GM18507 (cell line): ENCODE measurements at places on chromosomes 12 and 14.
A peak's percentile ranks its signal among the peaks of the same experiment; 100 is the strongest.

GRCh38 chr12:13941258-13942249 lies 39.8 kb downstream of the GRIN2B start:
- DNase-seq: no peak

DNA sequence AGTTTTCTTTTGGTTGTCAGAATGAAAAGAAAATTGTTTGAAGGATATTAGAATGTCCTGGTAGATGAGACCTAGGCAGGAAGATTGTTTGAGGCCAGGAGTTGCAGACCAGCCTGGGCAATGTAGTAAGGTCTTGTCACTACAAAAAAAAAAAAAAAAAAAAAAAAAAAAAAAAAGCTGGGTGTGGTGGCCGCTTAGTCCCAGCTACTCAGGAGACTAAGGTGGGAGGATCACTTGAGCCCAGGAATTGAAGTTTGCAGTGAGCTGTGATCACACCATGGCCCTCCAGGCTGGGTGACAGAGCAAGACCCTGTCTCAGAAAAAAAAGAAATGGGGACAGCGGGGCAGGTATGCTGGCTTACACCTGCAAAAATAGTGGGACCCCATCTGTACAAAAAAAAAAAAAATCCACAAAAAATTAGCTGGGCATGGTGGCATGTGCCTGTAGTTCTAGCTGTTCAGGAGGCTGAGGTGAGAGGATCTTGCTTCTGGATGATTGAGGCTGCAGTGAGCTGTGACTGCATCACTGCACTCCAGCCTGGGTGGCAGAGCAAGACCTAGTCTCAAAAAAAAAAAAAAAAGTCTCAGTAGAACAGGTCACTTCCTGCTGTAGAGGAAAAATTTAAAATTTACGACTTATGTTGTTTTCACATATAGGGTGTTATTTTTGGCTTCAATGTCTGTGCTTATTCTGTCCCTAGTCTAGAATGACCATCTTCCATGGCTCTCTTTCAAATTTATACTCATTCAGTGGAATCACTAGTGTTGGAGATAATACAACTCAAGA lies 70.7 kb downstream of the PPHLN1 start:
- no peak for DNase-seq

DNA sequence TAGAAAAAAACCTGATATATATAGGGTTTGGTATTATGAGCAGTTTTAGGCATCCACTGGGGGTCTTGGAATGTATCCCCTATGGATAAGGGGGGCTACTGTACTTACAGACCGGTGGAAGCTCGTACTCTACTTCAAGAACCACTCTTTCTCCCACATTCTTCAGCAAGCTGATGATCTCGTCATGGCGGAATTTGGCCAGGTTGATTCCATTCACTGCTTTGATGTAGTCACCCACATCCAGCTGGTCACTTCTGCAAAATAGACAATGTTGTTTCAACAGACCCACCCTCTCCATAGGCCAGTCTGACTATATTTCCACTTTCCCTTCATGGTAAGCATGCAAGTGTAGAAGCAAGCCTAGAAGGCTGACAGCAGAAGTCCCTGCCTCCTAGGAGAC lies 139.9 kb downstream of the GRIP1 start:
- DNase-seq: no peak

- peak; percentile 43 for DNase-seq
Measured at GRCh38 chr12:96120359-96121100, 73.6 kb upstream of the ELK3 start.

GRCh38 chr12:107418981-107419380 lies 266.6 kb upstream of the PWP1 start:
- DNase-seq: no peak
